ENCODE measurements at places on chromosomes 1 and 21. TPM values are rescaled to one million over a fixed set of nuclear protein-coding genes. Genes with fewer than 3 reads are reported as not detected.

The TINAGL1 gene
- not detected for total RNA-seq

The TMEM82 gene
- total RNA-seq: not detected

The ZNF648 gene
- not detected for total RNA-seq

The RHOU gene
- total RNA-seq: 8.4 TPM

The RXFP4 gene
- total RNA-seq: not detected

The SLC30A1 gene
- 9.6 TPM for total RNA-seq

The LCE2B gene
- not detected for total RNA-seq

The SLC35F3 gene
- 5.9 TPM for total RNA-seq
